ENCODE measurements at places on chromosomes 5 and 9.

DNA sequence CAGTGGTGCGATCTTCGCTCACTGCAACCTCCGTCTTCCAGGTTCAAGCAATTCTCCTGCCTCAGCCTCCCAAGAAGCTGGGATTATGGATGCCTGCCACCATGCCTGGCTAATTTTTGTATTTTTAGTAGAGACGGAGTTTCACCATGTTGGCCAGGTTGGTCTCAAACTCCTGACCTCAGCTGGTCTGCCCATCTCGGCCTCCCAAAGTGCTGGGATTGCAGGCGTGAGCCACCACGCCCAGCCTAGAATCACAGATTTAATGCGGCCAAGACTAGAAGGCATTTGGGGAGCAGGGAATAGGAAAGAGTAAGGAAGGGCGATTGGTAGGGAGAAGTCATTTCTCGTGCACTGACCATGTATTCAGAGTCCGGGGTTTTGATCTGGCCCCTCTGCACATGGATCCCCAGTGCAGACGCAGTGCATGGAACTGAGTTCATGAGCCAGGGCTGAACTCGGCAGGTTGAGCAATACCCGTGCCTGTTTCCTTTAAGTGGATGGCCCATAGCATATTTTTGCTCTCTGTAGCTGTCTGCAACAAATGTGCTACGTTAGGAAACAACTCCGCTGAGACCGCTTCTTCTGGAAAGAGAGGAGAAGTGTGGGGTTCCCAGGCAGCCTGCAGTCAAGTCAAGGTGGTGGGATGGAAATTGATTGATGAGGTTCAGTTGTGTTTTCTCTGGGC is 3.4 kb upstream of the HMCN2 start:
- DNase-seq, result no peak

DNA sequence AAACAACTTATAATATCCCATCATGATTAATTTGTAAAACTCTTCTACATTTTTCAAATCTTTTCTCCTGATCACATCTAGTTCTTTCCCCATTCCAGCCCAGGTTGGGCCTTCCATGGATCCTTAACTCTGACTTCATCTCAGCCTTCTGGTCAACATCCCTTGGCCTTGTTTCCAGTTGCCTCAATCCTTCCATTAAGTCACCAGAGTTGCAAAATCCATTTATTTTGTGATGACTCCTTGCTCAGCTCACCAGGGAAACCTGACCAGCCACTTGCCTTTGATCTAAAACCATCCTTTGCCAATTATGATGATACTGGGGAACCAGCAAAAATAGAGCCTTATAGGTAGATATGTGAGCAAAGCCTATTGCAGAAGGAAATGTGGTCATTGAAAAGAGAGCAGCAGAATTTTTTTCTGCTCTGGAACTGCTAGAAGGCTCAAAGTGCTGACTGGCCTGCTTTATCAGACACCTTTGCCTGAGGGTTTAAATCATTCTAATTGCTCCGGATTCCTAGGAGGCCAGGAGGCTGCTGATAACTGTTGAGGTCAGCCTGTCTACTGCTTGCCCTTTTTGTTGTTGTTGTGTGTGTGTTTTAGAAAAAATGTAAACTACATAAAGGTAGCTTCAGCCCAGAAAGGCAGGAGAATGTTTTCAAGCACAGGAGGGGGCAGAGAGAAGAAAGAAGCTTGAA is 512.2 kb upstream of the GRIA1 start:
- no peak for DNase-seq

DNA sequence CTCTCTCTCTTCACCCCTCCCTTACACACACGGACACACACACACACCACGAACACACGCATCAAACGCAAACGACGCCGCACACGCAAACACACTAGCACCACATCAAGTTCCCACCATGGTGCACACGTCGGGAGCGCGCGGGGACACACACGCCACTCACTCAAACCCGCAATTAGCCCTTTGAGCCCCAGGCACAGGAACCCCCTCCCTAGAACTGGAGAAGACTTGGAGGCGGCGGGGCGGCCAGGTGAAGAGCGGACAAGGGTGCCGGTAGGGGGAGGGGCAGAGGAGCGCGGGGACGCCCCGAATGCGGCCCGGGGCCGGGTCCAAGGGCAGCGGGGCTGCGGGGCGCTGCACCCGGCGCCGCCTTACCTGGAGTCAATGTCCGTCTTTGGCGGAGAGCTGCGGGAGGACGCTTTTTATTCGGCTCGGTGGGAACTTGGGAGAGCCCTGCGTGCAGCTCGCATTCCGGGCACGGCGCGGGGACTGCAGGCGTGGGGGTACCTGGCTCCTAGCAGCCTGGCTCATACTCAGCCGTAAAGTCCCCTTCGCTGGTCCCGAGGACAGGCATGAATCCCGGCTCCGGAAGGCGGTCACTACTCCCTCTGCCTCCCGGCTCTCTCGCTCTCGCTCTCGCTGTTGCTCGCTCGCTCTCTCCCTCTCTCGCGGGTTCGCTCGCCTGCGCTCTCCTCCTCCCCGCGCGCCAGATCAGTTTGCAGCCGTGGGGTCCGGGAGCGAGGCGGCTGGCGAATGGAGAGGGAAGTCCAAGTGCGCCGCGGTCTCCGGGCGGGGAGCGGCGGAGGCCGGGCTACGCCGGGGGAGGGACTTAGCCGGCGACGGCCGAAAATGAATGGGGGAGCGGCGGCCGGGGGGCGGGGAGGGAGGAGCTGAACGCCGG is at the start of gene BRINP1:
Gene BRINP1 (minus strand): TSS at position 755 of the 901 bp plus-strand sequence. CDS start 56,080 bp downstream, outside the sequence.
- DNase-seq, result no peak

GRCh38 chr9:69386651-69387050 is 61.6 kb downstream of the ENTREP1 start:
- no peak for DNase-seq

GRCh38 chr5:157308836-157309465 is 43.0 kb downstream of the CYFIP2 start:
- no peak for DNase-seq

GRCh38 chr5:67204821-67205220 is 8.2 kb upstream of the CD180 start:
- DNase-seq, result no peak

GRCh38 chr9:70975821-70976220 is 145.6 kb downstream of the TRPM3 start:
- DNase-seq, result no peak

GRCh38 chr9:121825031-121825691 is 173.7 kb downstream of the DAB2IP start:
- no peak for DNase-seq

GRCh38 chr9:79946712-79947111 is 374.9 kb downstream of the TLE4 start:
- DNase-seq, result no peak

GRCh38 chr5:132387640-132388117 is 18.2 kb downstream of the SLC22A5 start:
- DNase-seq, result no peak

DNA sequence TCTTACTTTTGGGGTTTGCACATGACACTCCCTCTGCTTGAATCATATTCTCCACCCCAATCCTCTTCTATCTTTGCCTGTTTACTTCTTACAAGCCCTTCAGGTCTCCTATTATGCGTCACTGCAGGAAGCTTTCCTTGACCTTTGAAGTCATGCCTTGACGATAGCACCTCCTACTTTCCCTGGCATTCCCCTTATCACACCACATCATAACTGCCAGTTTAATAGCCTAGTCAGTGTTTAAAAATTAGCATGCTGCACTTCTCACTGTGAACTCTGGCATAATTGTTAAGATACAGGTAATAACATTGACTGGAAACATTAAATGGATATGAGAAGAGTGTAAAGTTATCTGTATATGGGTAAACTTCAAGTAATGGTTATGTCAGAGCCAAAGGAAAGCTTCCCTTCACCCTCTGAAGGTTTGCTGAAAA is 37.1 kb upstream of the CEP120 start:
- peak; percentile 31 for DNase-seq

DNA sequence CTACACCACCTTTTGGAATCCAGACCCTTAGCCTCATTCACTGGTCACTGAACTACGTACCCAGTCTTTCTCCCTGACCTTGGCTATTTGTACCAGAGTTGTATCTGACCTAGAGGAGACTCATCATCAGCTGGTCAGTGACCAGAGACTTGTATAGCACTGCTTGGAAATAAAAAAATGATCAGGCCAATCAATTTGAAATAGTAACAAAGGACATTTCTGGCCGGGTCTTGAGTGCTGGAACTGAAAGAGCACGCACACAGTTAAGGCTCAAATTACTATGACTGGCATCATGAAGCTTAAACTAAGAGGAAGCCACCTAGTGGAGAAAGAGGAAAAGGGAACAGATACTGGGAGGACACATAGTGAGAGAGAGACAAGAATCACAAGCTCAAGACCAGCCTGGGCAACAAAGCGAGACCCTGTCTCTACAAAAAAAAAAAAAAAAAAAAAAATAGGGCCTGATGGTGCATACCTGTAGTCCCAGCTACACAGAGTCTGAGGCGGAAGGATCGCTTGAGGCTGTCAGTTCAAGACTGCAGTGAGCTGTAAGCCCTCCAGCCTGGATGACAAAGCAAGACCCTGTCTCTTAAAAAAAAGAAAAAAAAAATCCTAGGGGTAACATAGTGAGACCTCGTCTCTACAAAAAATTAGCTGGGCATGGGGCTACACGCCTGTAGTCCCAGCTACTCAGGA is 12.8 kb upstream of the SRP19 start:
- DNase-seq, result no peak

Measured in stimulated activated CD4-positive, alpha-beta T cell treated with anti-CD3 and anti-CD28 coated beads, TNF-alpha, amount 100 ng/mL, for 24 hours (primary cell).